Stimulated activated CD8-positive, alpha-beta memory T cell treated with anti-CD3 and anti-CD28 coated beads, Interleukin-4, amount 100 ng/mL, for 1 hour (primary cell): ENCODE measurements at places on chromosomes 7 and 10.

DNA sequence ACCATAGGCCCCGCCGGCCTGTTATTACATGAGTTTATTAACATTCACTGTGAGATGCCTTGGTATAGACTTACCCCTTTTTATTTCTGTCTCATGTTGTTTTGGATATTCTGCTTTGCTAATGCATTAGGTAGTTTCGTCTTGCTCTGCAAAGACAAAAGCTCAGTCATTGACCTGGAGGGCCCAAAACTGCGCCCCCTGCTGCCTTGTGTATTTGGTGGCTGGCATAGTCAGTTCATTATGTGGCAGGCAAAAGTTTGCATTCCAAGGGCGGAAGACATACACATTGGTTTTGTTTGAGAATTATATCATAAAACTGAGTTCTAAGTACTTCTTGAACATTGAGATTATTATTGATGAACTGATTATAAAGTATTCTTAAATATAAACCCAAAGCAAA, 372.5 kb downstream of the SDK1 start:
- DNase-seq, result no peak

DNA sequence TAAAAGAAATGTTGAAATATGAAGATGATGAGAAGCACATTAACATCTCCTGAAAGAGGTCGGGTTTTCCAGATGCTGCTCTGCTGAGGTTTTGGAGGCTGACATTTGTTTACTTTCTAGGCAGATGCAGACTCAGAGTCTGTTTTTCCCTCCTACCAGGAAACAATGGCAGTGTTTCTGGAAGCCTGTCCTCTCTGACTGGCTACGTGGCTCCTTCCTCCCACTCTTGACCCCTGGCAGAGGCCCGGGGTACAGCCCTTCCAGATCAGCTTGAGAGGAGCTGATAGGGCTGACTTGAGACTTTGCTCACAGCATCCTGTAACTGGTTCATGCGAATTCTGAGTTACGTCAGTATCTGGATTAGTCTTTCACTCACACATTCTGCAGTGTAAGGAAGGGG, 41.1 kb upstream of the IL15RA start:
- DNase-seq, result no peak

DNA sequence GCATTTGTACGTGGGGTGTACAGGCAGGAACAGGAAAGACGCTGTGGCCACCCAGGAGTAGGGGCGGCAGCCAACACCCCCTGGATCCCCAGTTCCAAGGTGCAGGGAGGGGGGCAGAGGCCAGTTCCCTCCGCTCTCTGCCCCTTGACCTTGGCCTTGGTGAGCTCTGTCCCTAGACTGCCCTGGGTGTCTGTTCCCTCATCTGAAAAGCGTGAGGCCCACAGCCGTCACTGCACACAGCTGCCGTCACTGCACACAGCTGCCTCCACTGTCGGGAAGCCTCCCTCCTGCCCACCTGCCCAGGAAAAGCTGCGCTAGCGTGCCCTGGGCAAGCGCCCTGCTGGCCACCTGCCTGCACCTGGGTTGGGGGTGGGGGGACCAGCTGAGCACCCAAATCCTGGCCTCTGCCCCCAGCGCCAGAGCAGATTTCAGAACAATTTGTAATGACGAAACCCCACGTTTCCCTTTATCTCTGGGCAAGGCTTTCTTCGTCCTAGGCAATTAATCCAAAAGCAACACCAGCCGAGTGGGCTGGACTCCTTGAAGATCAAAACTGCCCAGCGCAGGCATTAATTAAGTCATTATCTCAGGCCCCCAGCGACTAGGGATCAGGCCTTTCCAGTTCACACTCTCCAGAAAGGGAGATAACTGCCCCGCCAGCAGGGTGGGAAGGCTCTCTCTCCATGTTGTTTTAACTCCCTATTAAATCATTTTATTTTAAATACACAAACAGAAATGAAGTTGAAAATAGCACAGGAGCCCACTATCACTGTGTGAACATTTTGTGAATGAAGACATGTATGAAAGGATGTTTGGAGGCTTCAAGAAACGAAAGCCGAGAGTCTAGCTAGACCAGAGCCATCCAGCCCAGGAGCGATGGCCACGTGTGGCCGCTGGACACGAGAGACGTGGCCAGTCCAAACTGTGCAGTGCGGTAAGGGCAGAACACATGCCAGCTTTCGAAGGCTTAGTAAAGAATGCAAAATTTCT, 4.0 kb upstream of the PDGFA start:
- no peak for DNase-seq

DNA sequence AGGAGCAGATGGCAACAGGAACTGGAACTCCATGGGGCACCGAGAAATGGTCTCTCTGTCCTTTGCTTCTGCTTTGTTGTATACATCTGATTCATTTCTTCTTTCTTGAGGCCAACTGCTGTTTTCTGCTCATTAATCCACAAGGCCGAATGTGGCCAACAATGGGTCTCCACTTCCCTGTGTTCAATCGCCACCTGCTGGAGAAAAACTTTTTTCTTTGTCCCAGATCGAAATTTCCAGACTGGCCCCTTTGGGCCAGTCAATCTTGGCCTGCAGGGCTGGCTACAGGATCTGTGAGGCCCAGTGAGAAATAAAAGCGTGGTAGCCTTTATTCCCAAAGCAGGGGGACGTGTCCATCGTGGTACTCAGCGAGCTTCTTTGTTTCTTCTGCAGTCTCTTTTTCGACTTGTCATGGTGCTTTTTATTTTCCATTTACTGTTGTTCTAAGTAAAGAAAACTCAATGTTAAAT, 58.8 kb downstream of the PARP12 start:
- no peak for DNase-seq

GRCh38 chr7:159370-160270, 32.8 kb upstream of the FAM20C start:
- DNase-seq, result no peak

- no peak for DNase-seq
These were observed 512 bp downstream of the FAM24B start for GRCh38 chr10:122878799-122879338.

DNA sequence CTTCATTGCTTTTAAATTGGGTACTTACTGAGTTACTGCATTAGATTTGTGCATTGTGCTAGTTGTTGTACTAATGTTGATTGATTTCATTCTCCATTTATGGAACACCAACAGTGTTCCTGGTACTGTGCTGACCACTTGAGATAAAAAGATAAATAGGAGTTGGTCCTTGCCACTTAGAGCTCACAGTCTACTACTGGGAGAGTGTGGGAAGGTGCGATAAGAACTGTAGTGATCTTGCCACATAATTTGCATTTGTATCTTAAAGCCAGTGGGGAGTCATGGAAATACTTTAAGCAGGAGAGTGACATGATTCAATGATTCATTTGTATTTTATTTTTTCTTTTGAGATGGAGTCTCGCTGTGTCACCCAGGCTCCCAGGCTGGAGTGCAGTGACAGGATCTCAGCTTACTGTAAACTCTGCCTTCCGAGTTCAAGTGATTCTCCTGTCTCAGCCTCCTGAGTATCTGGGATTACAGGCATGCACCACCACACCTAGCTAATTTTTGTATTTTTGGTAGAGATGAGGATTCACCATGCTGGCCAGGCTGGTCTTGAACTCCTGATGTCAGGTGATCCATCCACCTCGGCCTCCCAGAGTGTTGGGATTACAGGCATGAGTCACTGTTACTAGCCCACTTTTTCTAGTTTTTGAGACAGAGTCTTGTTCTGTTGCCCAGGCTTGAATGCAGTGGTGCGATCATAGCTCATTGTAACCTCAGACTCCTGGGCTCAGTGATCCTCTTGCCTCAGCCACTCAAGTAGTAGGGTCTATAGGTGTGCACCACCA, 51.2 kb upstream of the TMEM248 start:
- DNase-seq, result no peak

DNA sequence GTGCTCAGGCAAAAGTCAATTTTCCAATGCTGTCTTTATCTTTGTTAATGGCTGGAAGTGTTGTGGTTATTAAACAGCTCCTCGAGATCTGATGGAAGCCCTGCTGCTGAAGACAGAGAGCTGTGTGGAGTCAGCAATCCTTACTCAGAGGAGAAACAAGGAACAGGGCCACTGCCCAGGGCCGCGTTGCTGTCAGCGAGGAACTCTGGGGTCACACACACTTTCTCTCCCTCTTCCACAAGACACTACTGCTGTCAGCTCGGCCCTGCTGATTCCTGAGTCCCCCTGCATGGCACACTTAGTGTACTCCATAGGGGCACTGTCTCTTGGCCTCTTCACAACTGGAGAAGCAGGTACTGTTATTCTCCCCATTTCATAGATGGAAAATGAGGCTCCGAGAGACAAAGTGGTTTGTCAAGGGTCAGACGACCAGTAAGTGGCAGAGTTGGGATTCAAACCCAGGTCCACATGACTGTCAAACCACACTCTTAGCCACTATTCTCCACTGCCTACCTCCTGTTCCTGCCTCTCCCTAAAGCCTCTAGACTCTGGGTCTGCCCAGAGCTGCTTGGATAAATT, 29.3 kb upstream of the PDCD4 start:
- no peak for DNase-seq

- DNase-seq, result no peak
These were observed at the start of gene ADIRF for GRCh38 chr10:86968271-86968993. TSS of gene ADIRF (plus strand) at chr10:86968482. CDS start at chr10:86968545, 63 bp downstream.

- no peak for DNase-seq
These were observed 472.0 kb downstream of the KCNMA1 start for GRCh38 chr10:77165445-77166208.

GRCh38 chr10:95963202-95963990, 55.6 kb downstream of the CC2D2B start:
- DNase-seq, result no peak

GRCh38 chr7:152399344-152399743, 36.5 kb downstream of the KMT2C start:
- no peak for DNase-seq

GRCh38 chr7:100572281-100572948, 1.3 kb downstream of the SAP25 start:
- no peak for DNase-seq

- no peak for DNase-seq
These were observed 123.8 kb upstream of the RET start for GRCh38 chr10:42952931-42953683.

DNA sequence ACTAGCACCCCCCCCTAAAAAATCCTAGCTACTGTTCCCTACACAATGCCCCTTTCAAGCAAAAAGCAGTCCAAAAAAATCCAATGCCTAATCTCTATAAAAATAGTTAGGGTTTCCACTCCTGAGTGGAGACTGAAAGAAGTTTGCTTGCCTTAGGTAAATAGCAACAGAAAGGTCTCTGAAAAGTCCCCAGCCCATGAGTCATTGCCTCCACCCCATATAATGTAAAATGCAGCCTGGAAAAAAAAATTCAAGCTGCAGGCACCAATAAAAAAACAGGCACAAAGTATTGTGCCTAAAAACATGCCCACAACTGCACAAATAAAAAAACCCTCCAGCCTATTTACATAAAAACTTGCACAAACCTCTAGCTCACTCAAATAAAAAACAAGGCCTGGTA, 47.5 kb downstream of the ZNF680 start:
- no peak for DNase-seq

DNA sequence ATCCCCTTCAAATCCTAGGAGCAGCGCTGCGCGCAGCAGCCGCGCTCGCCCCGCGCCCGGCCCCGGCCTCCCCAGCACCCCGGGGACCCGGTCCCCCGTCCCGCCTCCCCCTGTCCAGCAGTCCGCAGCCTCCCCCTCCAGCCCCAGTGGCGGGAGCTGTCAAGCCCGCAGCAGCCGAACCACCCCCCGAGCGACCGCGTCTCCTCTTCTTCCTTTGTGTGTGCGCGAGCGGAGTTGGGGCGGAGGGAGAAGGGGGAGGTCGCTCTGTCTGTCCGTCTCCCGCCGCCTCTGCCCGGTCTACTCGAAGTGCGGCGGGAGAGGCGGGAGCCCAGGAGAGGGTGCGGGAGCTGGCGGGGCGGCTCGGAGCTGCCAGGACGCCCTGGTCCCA, 375 bp upstream of the CHN2 start:
- no peak for DNase-seq

DNA sequence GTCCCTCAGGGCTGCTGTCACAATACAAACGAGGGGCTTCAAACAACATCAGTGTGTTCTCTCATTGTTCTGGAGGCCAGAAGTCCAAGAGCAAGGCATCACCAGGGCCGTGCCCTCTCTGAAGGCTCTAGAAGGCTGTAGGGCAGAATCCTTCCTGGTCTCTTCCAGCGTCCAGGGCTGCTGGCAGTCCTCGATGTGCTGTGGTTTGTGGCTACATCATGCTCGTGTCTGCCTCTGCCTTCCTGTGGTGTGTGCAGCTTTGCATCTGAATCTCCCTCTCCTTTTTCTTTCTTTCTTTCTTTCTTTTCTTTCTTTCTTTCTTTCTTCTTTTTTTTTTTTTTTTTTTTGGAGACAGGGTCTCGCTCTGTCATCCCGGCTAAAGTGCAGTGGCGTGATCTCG, 103.5 kb downstream of the INSYN2A start:
- DNase-seq, result no peak

DNA sequence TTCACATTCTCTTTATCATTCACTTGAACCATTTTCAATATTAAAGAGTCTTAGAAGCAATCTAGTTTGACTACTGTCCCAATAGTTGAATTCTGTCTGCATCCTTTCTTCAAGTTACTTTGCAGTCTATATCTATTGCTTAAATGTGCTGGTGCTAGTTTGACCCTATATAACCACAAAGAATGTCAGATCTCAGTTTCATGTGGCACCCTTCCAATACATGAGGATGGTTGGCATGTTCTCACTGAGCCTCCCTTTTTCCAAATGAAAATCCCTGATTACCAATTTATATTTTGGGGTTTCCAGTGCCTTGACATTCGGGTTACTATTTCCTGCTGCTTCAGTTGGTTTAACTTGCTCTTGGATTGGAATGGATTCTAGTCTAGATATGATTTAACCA, 292.7 kb downstream of the EXOC4 start:
- no peak for DNase-seq

- no peak for DNase-seq
These were observed 117.8 kb upstream of the MYO3A start for GRCh38 chr10:25815999-25816768.

DNA sequence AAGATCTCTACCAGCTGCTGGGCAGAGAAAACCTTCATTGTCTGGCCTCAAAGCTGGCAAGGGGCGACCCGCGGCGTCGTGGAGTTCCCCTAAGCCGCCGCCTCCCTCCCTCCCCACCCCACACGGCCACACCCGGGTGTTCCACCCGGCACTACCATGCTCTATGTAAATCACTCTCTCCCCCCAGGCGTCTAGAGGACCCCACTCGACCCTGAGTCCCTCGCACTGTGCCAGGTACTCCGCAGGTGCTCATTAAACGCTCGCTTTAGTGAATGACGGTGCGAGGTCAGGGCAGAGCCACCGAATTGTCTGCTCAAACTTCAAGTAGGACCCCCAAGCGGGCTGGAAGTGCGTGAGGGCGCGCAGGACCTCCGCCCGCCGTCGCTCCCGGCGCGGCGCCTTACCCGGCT, 628 bp downstream of the PARP12 start:
- peak; percentile 35 for DNase-seq

GRCh38 chr7:70634610-70635068, 497.3 kb upstream of the GALNT17 start:
- DNase-seq, result no peak

- no peak for DNase-seq
These were observed 23.3 kb upstream of the DGKI start for GRCh38 chr7:137870078-137870477.
